ENCODE measurements at places on chromosomes 4 and X. TPM values are rescaled to one million over a fixed set of nuclear protein-coding genes. Genes with fewer than 3 reads are reported as not detected.

TRIM2 gene
- 26.4 TPM for total RNA-seq

EXOSC9 gene
- total RNA-seq = 44.1 TPM

TBC1D1 gene
- total RNA-seq = 34.6 TPM

VCX2 gene
- not detected for total RNA-seq

DCX gene
- total RNA-seq = not detected

CSAG3 gene
- not detected for total RNA-seq

TAF7L gene
- 0.43 TPM for total RNA-seq

SERTM2 gene
- not detected for total RNA-seq

DNA sequence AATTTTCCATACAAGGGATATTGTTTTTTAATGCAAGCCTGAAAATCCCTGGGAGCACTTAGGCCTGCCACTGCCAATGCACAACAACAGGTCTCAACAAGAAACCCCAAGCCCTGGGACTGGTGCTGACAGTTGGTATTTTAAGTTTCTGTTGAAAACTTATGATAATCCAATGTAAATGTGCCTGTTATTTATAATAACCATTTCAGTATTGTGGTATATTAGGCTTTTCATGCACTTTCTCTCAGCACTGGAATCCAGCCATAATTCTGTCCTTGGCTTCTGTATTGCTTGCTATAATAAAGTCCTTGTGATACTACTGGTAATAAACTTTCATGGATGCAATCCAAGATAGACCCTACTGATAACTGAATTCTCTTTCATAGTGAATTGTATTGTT, 218.9 kb downstream of the PCDH7 start:
- DNase-seq = no peak

DNA sequence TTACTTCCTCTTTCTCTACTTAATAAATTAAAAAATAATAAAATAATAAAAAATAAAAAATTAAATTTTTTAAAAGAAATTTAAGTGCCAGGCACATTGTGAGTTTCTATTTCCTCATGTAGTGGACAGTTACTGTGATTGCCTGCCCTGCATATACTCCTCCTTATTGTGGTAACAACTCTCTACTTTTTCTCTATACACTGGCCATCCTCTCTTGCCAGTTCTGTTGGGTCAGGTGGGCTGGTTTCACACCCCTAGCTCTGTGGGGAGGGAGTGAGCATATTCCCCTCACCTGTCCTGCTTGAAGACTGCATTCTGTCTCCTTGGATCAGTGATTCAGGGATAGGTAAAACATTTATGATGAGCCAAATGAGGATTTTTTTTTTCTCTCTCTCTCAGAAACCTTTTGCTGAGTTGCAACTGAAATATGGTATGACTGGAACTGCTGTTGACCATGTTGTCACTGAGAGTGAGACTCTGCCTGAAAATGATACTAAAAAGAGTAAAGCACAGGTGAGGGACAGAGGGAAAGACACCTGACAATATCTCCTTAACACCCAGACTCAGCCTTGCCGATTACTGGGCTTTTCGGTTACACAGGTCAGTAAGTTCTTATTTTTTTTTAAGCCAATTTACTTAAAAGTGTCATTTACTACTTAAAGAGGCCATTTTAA, 37.2 kb downstream of the CXXC4 start:
- DNase-seq = no peak

- DNase-seq = no peak
Observed at GRCh38 chr4:48153791-48154550, 19.9 kb upstream of the TXK start.

DNA sequence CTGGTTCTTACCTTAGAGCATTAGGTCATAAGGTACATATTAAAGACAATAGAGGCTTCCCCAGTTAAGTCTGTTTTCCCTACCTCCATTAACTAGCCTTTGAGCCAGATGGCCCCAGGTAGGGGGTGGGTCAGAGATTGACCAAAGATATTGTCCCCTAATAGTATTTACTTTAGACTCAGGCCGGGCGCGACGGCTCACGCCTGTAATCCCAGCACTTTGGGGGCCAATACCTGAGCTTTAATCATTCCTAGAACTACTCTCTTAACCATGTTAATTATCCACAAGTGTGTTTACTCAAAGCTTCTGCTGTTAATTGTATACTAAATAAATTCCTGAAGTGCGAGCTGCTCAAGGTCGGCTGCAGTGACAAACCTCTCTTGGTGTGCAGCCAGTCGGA, 28.0 kb upstream of the AMBN start:
- no peak for DNase-seq

DNA sequence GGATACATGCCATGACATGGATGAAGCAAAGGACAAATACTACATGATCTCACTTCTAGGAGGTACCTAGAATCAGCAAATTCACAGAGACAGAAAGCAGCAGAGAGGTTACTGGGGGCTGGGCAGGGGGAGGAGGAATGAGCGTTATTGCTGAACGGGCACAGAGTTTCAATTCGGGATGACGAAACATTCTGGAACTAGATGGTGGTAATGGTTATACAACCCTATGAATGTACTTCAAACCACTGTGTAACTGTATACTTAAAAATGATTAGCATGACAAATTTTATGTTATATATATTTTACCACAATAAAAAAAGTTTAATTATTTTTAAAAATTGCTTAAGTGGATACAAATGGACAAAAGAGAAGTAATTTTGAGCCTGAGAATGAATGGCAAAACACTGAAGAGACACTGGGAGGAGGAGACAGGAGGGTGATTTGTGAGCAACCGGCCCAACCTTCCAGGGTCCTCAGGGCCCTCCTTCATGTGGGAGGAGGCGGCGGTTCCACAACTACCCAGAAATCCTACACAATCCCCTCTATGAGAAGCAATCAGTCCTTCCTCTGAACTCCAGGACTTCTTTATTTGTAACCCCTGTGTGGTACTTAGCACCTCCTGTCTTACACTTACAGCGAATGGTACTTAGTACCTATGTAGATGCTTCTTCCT, 14.1 kb downstream of the ACSL1 start:
- no peak for DNase-seq

DNA sequence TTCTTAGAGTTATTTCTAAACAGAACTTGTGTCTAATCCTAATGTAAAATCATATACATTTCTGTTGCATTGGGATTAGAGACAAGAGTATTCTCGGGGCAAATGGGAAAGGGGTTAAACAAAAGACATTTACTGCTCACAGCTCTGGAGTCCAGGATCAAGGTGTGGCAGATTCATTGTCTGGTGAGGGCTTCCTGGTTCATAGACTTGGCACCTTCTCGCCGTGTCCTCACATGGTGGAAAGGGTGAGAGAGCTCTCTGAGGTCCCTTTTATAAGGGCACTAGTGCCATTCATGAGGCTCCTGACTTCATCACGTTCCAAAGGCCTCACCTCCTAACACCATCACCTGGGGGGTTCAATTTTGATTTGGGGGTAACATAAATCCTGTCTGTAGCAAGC, 90.3 kb upstream of the PRKX start:
- DNase-seq = no peak

DNA sequence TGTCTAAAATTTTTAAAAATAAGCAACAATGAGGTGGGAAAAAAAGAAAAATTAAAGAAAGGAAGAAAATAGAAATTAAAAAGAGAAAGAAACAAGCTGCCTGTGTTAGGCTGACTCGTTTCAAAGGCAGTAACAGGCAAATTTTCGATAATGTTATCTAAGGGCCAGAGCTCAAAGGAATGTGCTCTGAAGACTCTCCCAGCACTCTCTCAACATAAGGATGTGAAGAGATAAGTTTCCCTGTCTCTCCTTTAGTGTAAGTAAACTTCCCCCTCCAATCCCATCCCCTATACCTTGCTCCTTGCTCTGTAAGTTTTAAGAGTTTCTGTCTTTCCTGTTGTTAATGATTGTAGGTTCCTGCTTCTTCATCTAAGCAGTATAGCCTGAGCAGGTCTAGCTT, 172.8 kb downstream of the TEX13C start:
- DNase-seq = no peak

GRCh38 chrX:19630228-19630627, 114.9 kb upstream of the MAP3K15 start:
- no peak for DNase-seq

GRCh38 chr4:175215657-175216056, 297.5 kb downstream of the ADAM29 start:
- no peak for DNase-seq

- DNase-seq = peak; percentile 74
Observed at GRCh38 chrX:39813631-39814277, 284.0 kb downstream of the BCOR start.

GRCh38 chrX:19107035-19107434, 15.2 kb downstream of the ADGRG2 start:
- no peak for DNase-seq

- no peak for DNase-seq
Observed at GRCh38 chrX:20513185-20513584, 246.5 kb upstream of the RPS6KA3 start.

Data from GM23248 (cell line).